Osteoblast (primary cell): ENCODE measurements at places on chromosomes 2 and 18.

DNA sequence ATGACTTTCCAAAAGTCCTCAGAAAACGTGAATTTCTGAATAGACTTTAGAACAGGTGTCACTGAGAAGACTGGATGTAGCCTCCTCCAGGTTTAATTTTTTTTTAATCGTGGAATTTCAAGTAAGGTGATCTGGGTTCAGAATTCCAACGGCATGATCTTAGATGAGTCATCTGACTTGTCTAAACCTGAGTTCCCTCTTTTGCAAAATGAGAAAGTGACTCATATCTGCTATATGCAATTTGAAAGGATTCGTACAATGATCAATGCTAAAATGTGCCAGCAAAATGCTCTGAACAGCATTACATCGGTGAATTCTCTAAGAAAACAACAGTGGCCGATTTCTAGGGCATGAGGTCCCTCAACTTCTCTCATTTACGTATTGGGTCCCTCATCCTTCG lies 69.1 kb upstream of the ZNF516 start:
- DNase-seq = no peak

- DNase-seq = no peak
These were observed 151.2 kb downstream of the FMNL2 start for GRCh38 chr2:152485954-152486736.

GRCh38 chr18:33181016-33181415 lies 259.5 kb downstream of the CCDC178 start:
- DNase-seq = no peak

GRCh38 chr2:46469116-46469515 lies 10.2 kb upstream of the TMEM247 start:
- DNase-seq = no peak
